ENCODE measurements at places on chromosomes 7 and 10.

GRCh38 chr7:97064972-97065587 lies 40.4 kb upstream of the DLX5 start:
- peak; percentile 64 for DNase-seq

DNA sequence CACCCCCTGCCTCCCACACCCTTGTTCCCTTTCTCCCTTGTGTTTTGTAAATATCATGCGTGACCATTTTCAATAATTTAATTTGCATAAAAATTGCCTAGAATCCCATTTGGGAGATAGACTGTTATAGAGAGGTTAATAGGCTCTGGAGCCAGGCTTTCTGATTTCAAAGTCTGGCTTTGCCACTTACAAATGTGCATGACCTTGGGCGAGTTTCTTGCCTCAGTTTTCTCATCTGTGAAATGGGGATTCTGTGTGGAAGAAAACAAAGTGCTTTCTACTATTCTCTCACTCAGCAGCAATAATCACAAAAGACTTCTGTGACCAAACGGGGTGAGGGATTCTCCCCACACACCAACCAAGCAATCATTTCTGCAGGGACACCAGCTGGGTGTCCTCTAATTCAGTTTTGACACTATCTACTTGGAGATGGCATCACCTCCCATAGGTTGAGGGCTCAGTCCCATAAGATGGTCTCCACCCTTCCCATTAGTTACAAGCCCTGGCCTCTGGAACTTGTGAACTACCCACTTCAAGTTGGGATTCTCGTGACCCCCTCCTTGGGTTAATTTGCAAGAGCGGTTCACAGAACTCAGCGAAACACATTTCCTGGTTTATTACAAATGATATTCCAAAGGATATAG lies 3.5 kb upstream of the ZNF22 start:
- DNase-seq = no peak

DNA sequence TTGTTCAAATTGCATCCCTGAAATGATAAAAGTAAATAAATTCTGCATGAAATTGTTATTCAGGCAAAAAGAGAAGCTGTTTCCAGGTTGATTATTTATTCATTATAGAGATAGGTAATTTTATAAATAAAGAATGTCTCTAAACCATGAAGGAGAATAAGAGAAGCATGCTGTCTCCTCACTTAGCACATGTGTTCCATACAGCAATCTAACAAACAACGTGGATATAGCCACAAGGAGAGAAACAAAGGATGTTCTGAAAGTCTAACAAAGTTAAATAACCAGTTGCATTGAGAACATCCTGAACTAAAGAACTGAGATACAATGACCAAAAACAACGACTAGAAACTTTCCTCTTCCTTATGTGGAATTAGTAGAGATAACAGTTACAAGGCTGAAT lies 50.8 kb downstream of the NEBL start:
- DNase-seq = no peak

- DNase-seq = no peak
Measured at GRCh38 chr7:78970440-78970916, 483.0 kb downstream of the MAGI2 start.

GRCh38 chr10:71972746-71973695 lies 8.8 kb downstream of the CHST3 start:
- no peak for DNase-seq

Data from lung microvascular endothelial cell (primary cell).